ENCODE measurements at places on chromosomes 12 and 14.

DNA sequence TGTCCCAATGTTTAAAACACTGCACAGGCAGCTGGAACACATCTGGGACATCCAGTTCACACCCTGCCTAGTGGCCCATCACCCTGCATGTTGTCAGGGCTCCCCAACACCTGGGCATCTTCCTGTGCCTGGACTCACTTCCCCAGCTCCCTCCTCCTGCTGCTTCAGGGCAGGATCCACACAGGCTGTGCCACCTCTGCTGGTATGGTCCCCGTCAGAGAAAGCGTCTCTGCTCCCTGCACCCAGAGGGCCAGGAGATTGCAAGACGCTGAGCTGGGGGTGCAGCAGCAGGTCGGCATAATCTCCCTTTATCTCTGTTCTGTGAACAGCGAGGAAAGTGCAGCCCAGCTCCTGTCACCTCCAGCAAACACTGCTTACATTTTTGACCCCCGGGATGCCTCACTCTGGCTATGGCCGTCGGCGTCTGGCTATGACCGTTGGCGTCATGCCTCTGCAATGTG is 124.3 kb downstream of the ADGRD1 start:
- DNase-seq, result no peak

DNA sequence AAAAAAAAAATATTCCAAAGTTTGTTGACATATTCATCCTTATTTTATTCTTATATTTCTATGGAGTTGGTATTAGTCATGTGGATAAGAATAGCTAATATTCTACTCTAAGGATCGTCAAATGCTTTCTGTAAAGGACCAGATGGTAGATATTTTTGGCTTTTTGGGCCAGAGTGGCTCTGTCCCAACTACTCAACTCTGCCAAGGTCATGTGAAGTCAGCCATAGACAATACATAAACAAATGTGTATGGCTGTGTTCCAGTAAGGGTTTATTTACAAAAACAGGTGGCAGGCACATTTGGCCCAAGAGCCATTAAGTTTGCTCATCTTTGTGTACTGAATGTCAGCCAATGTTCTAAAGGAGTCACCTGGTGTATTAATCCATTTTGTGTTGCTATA is 131.8 kb downstream of the TBX5 start:
- DNase-seq, result no peak

GRCh38 chr14:31968107-31968810 is 108.8 kb upstream of the ARHGAP5 start:
- DNase-seq, result no peak

- DNase-seq, result no peak
These were observed 229.6 kb upstream of the TMEM260 start for GRCh38 chr14:56349960-56350359.

GRCh38 chr14:25132732-25133422 is 82.9 kb upstream of the STXBP6 start:
- peak; percentile 80 for DNase-seq

DNA sequence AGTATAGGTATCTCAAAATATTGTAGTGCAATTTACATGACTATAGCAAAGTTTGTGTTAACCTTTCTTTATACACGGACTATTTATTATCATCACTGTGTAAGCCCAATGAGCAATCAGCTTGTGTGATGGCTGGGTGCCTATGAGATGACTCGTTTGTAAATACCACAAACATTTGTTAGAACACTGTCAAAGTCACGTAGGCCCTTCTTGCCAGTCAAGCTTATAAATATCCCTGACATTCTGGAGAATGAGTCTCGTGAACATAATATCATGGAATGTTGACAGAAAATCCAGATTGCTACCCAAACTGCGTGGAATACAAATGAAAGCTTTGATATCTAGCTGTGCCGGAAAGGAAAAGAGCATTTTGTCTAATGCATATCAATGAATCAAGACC is 648.3 kb upstream of the MDGA2 start:
- DNase-seq, result no peak

- DNase-seq, result no peak
These were observed 107.0 kb downstream of the ETV6 start for GRCh38 chr12:11756523-11756922.

DNA sequence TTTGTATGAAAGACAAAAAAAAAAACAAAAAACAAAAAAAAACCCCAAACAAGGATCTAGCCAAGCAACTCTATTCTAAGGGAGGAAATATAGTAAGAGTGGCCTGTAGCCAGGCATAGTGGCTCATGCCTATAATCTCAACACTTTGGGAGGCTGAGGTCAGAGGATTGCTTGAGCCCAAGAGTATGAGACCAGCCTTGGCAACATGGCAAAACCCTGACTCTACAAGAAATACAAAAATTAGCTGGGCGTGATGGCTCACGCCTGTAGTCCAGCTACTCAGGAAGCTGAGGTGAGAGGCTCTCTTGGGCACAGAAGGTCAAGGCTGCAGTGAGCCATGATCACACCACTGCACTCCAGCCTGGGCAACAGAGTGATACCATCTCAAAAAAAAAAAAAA is 47.9 kb downstream of the TMEM117 start:
- no peak for DNase-seq

GRCh38 chr12:47160316-47161244 is 80.8 kb upstream of the AMIGO2 start:
- DNase-seq, result no peak

DNA sequence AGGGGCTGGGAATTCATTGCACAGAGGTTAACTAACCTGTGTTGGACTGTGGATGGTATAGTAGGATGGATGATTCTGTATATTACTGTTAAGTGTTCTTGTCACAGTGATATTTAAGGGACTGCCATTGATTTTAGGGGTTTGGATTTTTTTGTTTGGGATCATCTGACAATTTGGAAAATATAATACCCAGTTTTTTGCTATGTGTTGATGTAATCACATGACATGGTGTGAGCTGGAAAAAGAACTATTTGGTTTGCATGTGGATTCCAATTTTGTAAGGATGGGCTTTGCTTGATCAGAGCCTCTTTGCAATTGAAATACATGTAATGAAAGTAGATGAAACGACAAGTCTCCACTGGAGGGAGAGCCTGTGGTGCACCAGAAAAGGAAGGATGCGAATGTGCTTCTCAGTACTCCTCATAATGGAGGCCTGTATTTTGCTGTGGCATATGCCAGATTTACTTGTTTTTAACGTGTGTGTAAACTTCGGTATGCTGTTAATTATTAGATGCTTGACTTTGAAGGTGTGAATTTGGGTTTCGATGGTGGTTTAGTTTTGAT is 2.7 kb downstream of the DYRK2 start:
- no peak for DNase-seq

DNA sequence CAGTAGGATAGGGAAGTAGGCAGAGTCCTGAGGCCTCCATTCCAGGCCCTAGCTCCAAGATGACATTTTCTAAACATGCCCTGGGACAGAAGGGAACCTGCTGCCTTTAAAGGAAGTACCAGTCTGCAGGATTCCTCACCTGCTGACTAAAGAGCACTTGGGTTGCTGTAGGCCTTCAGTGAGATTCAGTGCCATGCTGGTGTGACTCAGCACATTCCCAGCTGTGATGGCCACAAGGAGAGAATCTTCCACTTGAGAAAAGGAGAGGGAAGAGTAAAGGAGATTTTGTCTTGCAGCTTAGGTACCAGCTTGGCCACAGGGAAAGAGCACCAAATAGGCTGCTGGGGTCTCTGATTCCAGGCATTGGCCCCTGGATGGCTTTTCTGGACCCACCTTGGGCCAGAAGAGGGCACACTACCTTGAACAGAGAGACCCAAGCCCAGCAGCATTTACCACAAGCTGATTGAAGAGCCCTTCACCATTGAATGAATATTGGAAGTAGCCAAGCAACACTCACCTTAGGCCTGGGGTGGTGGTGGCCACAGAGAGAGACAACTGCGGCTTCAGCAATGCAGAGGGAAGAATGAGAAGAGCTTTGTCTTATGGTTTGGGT is 498.3 kb downstream of the KCNH5 start:
- DNase-seq, result no peak

Data from SHP77 (cell line).